T-helper 17 cell (primary cell): ENCODE measurements at places on chromosomes 7 and 10. TPM values are rescaled to one million over a fixed set of nuclear protein-coding genes. Genes with fewer than 3 reads are reported as not detected.

GRCh38 chr7:49791088-49791741 lies 17.8 kb downstream of the VWC2 start:
- no peaks in the 10 kb centered on the region for H3K27me3 ChIP-seq
- DNase-seq: no peak
- no peaks in the 10 kb centered on the region for H3K4me1 ChIP-seq
- H3K27ac ChIP-seq: no peak overlapping the region
- H3K36me3 ChIP-seq: no peaks in the 10 kb centered on the region

Gene CYP3A7
- not detected for total RNA-seq

DNA sequence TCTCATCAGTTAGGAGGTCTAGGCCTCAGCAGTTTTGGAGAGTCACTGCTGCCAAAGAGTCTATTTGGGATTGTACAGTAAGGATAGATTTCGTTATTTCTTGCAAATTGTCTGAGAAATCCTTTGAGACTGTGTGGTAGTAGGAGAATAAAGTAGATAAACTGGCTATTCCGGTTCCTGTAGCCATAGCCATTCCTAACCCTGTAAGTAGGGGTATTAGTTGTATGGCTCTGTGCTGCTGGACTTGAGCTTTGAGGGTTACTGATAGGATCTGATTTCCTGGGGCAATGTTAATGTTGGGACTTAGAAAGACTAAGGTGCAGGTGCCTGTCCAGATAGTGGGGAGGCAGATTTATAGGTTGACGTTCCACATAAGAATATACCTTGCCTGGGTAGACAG lies 36.1 kb upstream of the ZNF138 start:
- H3K4me3 ChIP-seq: no peak overlapping the region
- H3K4me1 ChIP-seq: no peaks in the 10 kb centered on the region
- no peak overlapping the region for H3K27ac ChIP-seq
- no peak for DNase-seq
- no peaks in the 10 kb centered on the region for H3K36me3 ChIP-seq
- no peaks in the 10 kb centered on the region for H3K27me3 ChIP-seq

Gene ATRNL1
- total RNA-seq: not detected

- H3K27ac ChIP-seq: peak overlapping the region; percentile 84
- peaks cover 2% of the 10 kb centered on the region for H3K36me3 ChIP-seq
- H3K4me1 ChIP-seq: peaks cover 3% of the 10 kb centered on the region
- H3K4me3 ChIP-seq: no peak overlapping the region
- no peak for DNase-seq
- peaks cover 12% of the 10 kb centered on the region for H3K27me3 ChIP-seq
These were observed 6.0 kb downstream of the ASB10 start for GRCh38 chr7:151181011-151181431.

GRCh38 chr7:88339195-88339922 lies 32.7 kb upstream of the STEAP4 start:
- H3K4me3 ChIP-seq: no peak overlapping the region
- H3K27ac ChIP-seq: no peak overlapping the region
- DNase-seq: no peak
- peaks cover 36% of the 10 kb centered on the region for H3K27me3 ChIP-seq

DNA sequence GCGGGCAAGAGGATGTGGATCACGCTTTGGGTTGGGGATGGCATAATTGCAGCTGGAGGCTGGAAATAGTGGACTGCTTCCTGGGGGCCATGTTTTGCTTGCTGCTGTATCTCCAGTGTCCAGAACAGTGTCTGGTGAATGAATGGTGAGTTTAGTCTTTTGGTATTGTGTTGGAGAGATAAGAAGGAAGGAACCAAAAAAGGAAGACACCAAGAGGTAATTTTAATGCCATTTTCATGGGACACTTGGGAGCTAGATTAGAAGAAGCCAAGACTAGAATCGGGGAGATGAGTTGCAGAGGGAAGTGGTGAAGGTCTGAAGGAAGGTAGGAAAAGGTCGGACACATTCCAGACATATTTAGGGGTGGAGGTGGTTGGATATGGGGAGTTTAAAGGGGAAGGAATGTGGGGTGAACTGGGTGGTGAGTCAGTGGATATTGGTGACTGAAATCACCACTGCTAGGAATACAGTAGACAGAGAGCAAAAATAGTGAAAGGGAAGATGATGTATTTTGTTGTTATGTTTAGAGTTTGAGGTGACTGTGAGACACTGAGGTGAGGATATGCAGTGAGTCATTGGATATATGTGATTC lies 76.7 kb downstream of the CCNY start:
- H3K27me3 ChIP-seq: no peaks in the 10 kb centered on the region
- H3K27ac ChIP-seq: no peak overlapping the region
- no peak overlapping the region for H3K4me3 ChIP-seq
- no peaks in the 10 kb centered on the region for H3K36me3 ChIP-seq

Gene CPN1
- not detected for total RNA-seq

Gene TMEM184A
- not detected for total RNA-seq

Gene LRRTM3
- not detected for total RNA-seq

DNA sequence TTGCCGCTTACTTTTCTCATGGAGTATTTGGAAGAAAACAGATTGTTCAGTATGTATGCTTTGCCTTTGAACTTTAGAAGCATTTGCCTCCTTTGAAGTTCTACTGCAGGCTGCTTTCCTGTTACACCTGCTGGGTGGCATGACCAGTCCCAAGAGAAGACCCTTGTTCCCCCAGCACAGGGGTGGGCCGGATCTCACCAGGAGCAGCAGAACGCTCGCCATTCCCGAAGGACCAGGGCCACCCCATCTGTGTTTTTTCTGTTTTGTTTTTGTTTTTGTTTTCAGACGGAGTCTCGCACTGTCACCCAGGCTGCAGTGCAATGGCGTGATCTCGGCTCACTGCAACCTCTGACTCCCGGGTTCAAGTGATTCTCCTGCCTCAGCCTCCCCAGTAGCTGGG lies 493.6 kb downstream of the PTPRN2 start:
- H3K27ac ChIP-seq: no peak overlapping the region
- peaks cover 2% of the 10 kb centered on the region for H3K36me3 ChIP-seq
- DNase-seq: no peak

GRCh38 chr7:28647076-28647421 lies 234.7 kb downstream of the CREB5 start:
- H3K27ac ChIP-seq: no peak overlapping the region
- H3K4me3 ChIP-seq: no peak overlapping the region
- no peaks in the 10 kb centered on the region for H3K4me1 ChIP-seq
- peaks cover 10% of the 10 kb centered on the region for H3K27me3 ChIP-seq
- no peak for DNase-seq

GRCh38 chr10:4234661-4235060 lies 449.7 kb upstream of the KLF6 start:
- H3K27me3 ChIP-seq: no peaks in the 10 kb centered on the region
- no peaks in the 10 kb centered on the region for H3K36me3 ChIP-seq
- peaks cover 6% of the 10 kb centered on the region for H3K4me1 ChIP-seq
- no peak overlapping the region for H3K4me3 ChIP-seq

- H3K27me3 ChIP-seq: no peaks in the 10 kb centered on the region
- no peak overlapping the region for H3K27ac ChIP-seq
These were observed 15.8 kb upstream of the ACTA2 start for GRCh38 chr10:88968391-88968790.

GRCh38 chr10:132575320-132576201 lies 38.0 kb downstream of the INPP5A start:
- peaks cover 25% of the 10 kb centered on the region for H3K4me1 ChIP-seq
- no peak overlapping the region for H3K4me3 ChIP-seq

- no peak overlapping the region for H3K4me3 ChIP-seq
- H3K4me1 ChIP-seq: no peaks in the 10 kb centered on the region
- no peak overlapping the region for H3K27ac ChIP-seq
- no peak for DNase-seq
- H3K36me3 ChIP-seq: no peaks in the 10 kb centered on the region
These were observed 165.0 kb downstream of the CHN2 start for GRCh38 chr7:29359482-29360093.

Gene PIP
- total RNA-seq: not detected

Gene FXYD4
- total RNA-seq: not detected

GRCh38 chr10:90857635-90858460 lies at the start of gene HTR7:
Gene HTR7, minus strand, starts transcription at chr10:90858039. Its CDS starts 368 bp downstream, at chr10:90857671.
- peak; percentile 52 for DNase-seq
- peaks cover 69% of the 10 kb centered on the region for H3K27me3 ChIP-seq
- H3K4me3 ChIP-seq: peak within 1 kb of the TSS; percentile 89
- H3K36me3 ChIP-seq: no peaks in the 10 kb centered on the region
- no peak within 1 kb of the TSS for H3K27ac ChIP-seq

Gene ATAD1
- 32.2 TPM for total RNA-seq

DNA sequence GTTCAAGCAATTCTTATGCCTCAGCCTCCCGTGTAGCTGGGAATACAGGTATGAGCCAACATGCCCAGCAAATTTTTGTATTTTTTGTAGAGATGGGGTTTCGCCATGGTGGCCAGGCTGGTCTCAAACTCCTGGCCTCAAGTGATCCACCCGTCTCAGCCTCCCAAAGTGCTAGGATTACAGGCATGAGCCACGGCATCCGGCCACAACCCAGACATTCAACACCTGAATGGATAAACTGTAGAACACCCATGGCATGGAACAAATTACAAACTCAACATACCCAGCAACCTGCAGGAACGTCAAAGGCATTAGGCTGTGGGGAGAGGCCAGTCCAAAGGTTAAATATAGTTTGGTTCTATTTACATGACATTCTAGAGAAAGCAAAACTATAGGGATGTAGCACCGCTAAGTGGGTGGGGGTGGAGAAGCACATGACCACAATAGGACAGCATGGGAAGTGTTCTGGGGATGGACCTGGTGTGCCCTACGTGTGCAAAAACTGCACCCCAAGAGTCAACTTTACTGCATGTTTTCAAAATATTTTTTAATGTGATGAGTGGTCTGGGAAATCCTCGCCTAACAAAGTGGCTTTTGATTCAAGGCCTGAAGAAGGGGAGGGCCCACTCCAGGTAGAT lies 6.5 kb upstream of the PGAM2 start:
- H3K4me1 ChIP-seq: peaks cover 13% of the 10 kb centered on the region
- no peak overlapping the region for H3K4me3 ChIP-seq
- H3K27me3 ChIP-seq: no peaks in the 10 kb centered on the region

Gene ACTL6B
- total RNA-seq: not detected

- H3K4me1 ChIP-seq: peaks cover 7% of the 10 kb centered on the region
- H3K27ac ChIP-seq: no peak overlapping the region
- H3K36me3 ChIP-seq: no peaks in the 10 kb centered on the region
- no peak for DNase-seq
These were observed 141.9 kb upstream of the RHEB start for GRCh38 chr7:151661587-151661986.

GRCh38 chr10:126013489-126014281 lies 117.3 kb downstream of the FANK1 start:
- peaks cover 15% of the 10 kb centered on the region for H3K27me3 ChIP-seq
- H3K4me3 ChIP-seq: no peak overlapping the region
- no peak overlapping the region for H3K27ac ChIP-seq
- peaks cover 3% of the 10 kb centered on the region for H3K4me1 ChIP-seq
- peaks cover 2% of the 10 kb centered on the region for H3K36me3 ChIP-seq

DNA sequence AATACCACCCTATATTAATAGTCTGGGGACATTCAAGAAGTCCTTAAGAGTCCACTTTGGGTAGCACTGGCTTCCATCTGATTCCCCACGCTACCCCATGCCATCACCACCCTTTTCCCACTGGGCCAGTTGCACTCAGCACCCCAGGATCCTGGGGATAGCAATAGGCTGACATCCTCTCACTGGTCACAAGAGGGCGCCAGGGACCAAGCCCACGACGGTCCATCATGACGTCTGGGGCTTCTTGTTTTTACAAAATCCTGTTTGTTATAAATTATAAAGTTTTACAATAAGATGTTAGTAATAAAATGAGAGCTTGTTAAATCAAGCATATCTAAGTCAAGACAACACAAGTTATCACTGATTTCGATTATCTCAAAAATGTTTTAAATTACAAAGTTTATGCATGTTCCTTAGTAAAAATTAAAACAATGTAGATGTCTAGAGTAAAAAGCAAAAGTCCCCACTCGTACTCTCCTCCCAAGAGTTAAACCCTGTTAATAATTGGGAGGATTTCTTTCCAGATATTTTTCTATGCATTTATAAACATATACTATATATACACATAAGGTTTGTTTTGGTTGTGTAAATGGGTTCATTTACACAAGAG lies 15.4 kb downstream of the GPNMB start:
- no peaks in the 10 kb centered on the region for H3K4me1 ChIP-seq
- no peaks in the 10 kb centered on the region for H3K36me3 ChIP-seq
- DNase-seq: peak; percentile 19
- peaks cover 32% of the 10 kb centered on the region for H3K27me3 ChIP-seq

Gene SSBP1
- total RNA-seq: 81.3 TPM

GRCh38 chr7:96786261-96786997 lies 76.8 kb upstream of the SEM1 start:
- H3K4me3 ChIP-seq: no peak overlapping the region
- no peak overlapping the region for H3K27ac ChIP-seq
- H3K4me1 ChIP-seq: peaks cover 3% of the 10 kb centered on the region

Gene OR2A42
- not detected for total RNA-seq

DNA sequence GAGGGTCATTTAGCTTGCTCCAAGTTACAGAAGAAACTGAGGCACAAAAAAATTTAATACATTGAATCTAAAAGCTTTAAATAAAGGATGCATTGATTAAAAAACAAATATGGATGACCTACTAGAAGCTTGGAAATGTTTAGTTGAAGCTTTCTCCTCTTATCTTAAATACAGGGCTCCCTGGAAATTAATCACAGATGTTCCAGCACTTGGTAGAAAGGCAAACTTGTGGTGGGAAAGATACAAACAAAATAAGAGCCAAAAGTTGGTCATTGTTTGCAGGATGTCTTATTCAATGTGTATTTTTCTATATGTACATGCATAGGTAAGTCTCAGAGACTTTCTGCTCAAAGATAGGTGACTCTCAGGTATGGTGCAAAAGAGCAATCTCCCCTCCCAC lies 40.7 kb upstream of the LYZL1 start:
- DNase-seq: no peak
- no peaks in the 10 kb centered on the region for H3K4me1 ChIP-seq
- H3K4me3 ChIP-seq: no peak overlapping the region
- H3K36me3 ChIP-seq: no peaks in the 10 kb centered on the region
- no peak overlapping the region for H3K27ac ChIP-seq
- peaks cover 21% of the 10 kb centered on the region for H3K27me3 ChIP-seq

GRCh38 chr10:78628976-78629375 lies 439.8 kb upstream of the ZMIZ1 start:
- no peak overlapping the region for H3K27ac ChIP-seq
- H3K36me3 ChIP-seq: no peaks in the 10 kb centered on the region
- no peak overlapping the region for H3K4me3 ChIP-seq
- H3K4me1 ChIP-seq: no peaks in the 10 kb centered on the region
- no peak for DNase-seq
- peaks cover 32% of the 10 kb centered on the region for H3K27me3 ChIP-seq
